ENCODE measurements at places on chromosomes 7 and 10. TPM values are rescaled to one million over a fixed set of nuclear protein-coding genes. Genes with fewer than 3 reads are reported as not detected.

The TMED4 gene
- total RNA-seq, result 79.8 TPM

- DNase-seq, result no peak
Observed at GRCh38 chr10:126372396-126372795, 15.9 kb downstream of the ADAM12 start.

DNA sequence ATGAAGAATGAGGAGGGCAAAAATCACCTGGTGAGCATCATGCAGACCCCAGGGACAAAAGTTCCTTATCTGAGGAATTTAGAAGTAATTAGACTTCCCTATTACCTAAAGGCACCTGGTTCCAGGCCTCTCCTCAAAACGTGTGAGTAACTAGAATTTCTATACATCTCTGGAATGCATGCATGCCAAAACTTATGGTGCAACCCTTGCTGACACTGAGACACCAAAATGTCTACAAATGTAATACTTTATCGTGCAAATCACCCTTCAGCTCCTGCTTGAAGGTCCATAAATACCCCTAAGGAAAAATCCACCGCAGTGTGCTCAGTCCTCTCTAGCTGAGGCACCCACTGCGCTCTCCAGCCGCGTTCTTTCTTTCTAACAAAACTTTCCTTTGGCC lies 84.2 kb downstream of the PAXIP1 start:
- DNase-seq, result no peak

The HOXA10 gene
- 0.26 TPM for total RNA-seq

DNA sequence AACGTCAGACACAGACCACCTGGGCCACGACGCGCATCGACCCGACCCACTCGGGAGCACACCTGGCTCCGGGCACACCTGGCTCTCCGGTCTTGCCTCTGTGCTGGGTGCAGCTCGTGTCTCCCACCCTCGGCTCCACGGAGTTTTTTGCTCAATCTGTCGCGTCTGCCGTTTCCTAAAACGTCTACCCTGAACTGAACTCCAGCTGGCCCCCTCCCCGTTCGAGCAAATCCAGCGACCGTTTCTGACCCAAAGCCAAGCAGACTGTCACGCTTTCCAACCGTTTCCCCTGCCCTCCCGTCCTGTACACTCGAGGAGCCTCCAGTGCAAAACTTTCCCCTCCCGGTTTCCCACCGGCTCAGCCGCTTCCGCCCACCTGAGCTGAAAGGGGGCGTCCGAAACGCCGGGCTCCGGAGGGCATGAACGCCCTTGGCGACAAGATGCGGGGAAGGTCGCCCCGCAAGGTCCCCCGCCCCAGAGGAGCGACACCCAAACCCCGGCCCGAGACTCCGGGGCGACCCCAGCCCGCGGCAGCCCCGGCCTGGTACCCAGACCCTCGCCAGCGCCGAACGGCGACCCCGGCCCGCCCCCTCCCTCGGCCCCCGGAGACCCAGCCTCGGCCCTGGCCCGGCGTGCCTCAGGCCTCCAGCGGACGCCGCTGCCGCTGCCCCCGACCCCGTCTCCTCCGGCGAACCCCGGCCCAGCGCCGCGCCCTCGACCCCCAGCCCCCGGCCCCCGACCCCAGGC lies 557 bp downstream of the CYTH3 start:
- DNase-seq, result peak; percentile 33

DNA sequence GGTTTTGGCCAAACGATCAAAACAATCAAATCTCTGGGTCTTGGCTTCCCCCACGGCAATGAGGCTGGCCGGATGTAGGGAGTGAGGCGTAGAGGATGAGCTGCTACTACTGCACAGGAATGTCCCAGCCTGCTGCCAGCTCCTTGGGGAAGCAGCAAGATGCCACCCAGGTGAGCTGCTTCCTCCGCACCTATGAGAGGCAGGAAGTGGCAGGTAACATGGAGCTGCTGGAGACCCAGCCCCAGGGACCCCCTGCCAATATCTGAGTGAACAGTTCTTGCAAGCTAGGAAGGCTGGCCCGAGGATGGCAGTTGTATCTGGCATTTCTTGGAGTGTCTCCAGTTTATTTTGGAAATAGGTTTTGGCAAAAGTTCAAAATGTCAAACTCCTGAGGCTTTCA lies 413.5 kb downstream of the DNAJB6 start:
- no peak for DNase-seq

DNA sequence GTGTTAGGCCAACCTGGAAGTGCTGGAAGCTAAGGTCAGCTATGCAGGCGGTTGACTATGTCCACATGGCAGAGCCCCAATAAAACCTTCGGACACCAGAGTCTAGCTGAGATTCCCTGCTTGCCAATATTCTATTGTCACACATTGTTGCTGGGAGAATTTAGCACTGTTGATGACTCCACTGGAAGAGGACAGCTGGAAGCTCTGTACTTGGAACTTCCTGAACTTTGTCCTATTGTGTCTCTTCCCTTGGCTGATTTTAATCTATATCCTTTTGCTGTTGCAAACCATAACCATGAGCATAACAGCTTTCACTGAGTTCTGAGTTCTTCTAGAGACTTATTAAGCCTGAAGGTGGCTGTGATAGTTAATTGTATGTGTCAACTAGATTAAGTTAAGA lies 12.0 kb downstream of the XRCC2 start:
- DNase-seq, result no peak

GRCh38 chr10:7559386-7559785 lies 107.4 kb downstream of the ITIH5 start:
- no peak for DNase-seq

The TMEM178B gene
- 1.0 TPM for total RNA-seq
